Stimulated activated CD4-positive, alpha-beta T cell treated with anti-CD3 and anti-CD28 coated beads, Interleukin-1b, Interleukin-23, amount 100 ng/mL, for 24 hours (primary cell): ENCODE measurements at places on chromosomes 3 and 15.

DNA sequence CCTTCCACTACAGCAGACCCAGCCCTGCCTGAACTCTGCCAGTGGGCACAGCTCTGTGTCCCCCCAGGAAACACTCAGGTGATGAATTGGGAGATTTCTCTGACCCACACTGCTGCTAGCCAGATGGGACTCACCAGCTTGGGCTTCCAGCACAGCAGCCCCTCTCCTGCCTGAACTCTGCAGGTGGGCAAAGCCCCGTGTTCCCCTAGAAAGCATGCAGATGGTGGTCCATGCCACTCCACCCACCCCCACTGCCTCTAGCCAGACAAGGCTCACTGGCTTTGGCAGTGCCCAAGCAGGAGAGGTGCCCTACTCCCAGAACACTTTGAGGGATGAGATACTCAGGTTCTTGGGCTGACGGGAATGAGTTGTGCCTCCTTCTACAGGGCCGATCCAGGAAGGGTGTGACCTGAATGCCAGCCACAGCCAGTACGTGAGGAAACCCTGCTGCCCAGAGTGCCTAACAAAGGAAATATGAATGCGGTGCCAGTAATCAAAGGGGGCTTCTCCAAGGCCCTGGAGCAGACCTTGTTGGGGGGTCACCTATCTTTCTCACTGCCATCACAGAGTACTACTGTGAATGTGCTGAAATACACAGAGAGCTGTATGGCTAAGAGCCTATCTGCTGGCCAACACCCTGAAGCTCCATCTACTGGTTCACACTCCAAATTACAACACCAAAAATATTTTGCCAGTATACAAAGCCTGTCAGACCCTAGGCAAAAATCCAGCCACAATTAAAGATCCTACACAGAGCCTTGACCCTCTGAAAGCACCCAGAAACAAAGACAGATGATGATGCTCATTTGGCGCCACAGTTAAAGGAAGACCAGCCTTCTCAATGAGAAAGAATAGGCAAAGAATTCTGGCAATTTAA, 61.9 kb downstream of the BTLA start:
- DNase-seq, result no peak

DNA sequence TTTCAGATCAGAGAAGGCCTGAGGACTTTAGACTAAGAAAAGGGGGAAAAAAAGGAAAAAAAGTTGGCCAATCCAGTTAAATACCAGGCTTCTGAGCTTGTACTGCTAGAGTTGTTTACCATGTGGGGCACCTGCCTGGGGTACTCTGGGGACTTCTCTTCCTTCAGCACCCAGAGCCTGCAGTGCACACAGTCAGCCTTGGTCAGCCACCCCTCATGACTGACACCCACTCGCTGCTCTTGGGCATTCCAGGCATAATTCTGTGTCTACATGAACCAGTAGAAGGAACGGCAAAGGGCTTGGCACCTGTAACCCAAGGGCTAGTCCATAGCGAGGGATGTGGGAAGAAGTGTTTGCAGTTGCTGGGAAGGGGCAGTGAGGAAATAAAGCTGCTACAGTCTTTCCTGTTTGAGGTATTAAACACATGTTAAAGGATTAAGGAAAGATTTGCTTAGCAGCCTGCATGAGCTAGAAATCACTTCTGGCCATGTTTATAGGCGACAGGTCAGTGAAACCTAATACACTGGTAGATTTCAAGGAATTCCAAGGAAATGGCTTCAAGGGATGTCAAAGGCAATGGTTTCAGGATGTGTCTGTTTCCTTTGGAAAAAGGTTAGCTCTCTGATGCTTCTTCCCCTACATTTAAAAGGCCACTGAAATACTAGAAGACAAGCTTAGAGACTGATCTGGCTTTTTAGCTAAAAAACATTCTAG, 232.5 kb downstream of the CHST2 start:
- DNase-seq, result no peak

DNA sequence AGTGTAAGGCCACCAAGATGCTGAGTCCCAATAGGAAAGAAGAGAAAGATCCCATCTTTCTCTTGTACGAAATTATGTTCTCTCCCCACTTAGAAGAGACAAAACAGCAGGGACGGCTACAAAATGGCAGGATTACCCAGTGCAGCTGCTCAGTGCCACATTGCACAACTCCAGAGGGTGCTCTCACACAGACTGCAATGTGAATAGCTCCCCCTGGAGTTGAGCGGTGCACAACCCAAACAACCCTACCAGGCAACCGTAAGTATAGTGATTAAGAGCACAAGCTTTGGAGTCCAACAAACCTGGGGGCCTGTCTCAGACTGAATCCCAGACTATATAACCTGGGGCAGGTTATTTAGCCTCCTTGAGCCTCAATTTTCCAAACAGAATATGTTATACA, 3.1 kb upstream of the BHLHE40 start:
- peak; percentile 18 for DNase-seq

DNA sequence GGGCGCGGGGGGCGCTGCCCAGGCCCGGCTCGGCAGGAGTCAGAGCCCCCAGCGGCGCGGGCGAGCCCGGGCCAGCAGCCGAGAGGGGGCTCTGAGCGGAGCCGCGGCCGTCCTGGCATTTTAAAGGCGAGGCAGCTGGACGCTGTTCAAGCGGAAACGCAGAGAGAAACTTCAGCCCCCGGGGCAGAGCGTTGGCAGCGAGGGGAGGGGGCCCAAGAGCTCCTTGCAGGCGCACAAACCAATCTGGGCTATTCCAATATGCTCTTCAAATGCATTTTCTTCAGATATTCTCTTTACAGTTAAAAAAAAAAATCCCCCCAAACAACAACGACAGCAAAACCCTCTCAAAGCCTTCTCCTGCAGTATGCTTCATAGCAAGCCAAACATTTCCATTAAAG, at the start of gene CTXND1:
TSS of gene CTXND1 (minus strand) at position 93 of the 398 bp plus-strand sequence. CDS start 50,264 bp downstream, outside the sequence.
- no peak for DNase-seq

- DNase-seq, result no peak
Observed at GRCh38 chr3:183295211-183295610, 42.2 kb downstream of the B3GNT5 start.

- no peak for DNase-seq
Observed at GRCh38 chr3:188822004-188822403, 349.8 kb upstream of the TPRG1 start.

GRCh38 chr15:93417156-93417555, 328.1 kb upstream of the RGMA start:
- DNase-seq, result no peak

DNA sequence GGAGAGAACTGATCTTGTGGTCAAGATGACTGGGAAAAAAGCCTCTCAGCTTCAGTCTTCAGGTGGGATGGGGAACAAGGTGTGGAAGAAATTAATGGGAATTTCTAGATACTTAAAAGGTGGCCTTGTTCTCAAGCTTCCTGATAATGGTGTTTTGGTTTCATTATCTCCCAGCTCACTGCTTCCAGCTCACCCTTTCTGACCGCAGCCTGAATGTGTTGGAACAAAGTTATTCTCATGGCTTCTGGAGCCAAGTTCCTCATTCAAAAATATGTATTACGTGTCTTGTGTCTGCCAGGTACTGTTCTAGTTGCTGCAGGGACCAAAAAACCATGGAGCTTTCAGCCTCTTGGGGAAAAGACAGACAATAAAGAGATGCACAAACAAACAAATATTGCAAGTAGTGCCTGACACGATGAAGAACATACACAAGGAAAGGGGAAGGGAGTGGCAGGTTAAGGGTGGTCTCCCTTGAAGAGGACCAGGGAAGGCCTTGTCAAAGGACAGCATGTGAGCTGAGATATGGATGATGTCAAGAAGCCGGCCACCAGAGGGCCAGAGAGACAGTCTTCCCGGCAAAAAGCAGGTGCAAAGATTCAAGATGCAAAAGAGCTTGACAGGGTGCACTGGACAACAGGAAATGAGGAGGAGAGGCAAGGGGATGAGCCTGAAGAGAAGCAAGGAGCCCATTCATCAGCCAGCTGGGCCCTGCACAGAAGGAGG, 35.5 kb downstream of the ARRDC4 start:
- DNase-seq, result no peak

DNA sequence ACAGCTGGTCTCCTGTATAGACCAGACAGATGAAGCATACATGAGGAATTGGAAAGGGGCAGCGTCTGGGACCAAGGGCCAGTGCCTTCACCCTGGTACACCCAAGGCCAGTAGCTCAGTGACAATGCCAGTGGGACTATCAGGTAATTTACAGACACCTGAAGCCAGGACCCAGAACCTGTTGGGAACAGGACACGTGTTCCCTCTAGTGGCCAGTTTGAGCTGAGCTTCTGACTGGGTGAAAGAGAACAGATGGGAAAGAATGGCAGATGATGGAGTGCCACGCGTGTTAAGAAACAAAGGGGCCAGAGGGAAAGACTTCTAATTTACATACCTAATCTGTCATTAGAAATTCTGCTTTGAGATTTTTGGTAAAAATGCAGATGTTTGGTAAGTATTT, 5.1 kb upstream of the SLC25A38 start:
- peak; percentile 32 for DNase-seq

DNA sequence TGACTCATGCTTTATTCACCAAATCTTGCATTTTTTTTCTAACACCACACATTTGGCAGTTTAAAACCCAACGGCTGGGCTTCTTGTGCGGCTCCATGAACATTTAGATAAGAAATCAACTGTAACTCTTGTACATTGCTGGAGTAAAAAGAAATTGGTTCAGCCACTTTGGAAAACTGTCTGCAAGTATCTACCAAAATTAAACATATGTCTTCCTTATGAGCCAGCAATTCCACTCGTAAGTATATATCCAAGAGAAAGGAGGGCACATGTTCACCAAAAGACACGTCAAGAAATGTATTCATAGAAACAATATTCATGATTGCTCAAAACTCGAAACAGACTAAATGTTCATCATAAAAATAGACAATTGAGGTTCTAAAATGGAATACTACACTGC, 291.9 kb upstream of the POU1F1 start:
- DNase-seq, result no peak

- no peak for DNase-seq
Observed at GRCh38 chr3:134660046-134660441, 9.2 kb upstream of the KY start.

DNA sequence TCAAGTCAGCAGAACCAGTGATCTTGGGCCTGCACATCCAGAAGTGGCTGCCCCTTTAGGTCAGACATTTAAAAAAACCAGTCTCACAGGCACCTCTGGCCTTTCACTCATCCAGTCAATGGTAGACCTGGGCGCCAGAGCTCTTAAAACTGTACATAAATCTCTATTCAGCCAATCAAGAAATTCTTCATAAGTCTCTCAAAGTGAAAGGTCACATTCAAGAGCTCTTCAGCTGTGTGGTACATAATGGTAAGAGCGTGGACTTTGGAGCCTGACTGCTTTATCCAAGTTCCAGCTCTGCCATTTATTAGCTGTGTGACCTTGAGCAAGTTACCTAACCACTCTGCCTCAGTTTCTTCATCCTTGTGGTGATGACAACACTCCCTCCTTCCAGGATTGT, 22.3 kb upstream of the MORF4L1 start:
- DNase-seq, result no peak

DNA sequence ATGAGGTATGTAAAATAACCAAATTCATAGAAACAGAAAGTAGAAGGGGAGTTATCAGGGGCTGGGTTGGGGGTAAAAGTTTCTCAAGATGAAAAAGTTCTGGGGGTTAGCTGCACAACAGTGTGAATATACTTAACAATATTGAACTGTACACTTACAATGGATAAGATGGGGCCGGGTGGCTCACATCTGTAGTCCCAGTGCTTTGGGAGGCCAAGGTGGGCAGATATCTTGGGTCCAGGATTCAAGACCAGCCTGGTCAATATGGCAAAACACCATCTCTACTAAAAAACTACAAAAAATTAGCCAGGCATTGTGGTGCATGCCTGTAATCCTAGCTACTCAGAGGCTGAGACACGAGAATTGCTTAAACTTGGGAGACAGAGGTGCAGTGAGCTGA, 274.3 kb downstream of the TJP1 start:
- no peak for DNase-seq

DNA sequence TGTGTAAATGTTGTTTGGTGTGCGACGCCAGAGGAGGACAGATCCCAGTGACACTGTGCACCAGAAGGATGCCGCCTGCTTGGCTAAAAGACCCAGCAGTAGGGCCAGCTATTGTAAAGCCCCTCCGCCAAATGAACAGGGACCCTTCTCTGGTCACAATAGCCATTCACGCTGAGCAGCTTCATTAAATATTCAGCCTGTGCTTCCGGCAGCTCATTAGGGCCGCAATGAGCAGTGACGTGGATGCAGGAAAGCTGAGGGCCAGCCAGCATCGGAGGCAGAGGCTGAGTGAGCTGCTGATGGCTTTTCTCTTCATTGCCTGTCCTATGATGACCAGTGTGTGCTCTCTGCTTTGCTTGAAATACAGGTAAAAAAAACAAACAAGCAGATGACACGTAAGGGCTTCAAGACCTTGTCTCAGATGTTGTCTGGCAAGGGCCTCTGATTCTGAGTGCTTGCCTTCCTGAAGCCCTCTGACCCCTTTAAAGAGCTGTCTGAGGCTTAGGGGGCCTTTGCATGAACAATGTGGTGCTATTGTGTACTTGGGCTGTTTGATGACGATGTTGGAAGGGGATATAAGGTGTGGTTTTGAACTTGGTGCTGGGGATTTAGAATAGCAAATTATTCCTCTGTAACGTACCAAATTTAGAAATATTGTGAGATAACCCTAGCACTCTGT, 130.4 kb downstream of the FEZF2 start:
- DNase-seq, result no peak

DNA sequence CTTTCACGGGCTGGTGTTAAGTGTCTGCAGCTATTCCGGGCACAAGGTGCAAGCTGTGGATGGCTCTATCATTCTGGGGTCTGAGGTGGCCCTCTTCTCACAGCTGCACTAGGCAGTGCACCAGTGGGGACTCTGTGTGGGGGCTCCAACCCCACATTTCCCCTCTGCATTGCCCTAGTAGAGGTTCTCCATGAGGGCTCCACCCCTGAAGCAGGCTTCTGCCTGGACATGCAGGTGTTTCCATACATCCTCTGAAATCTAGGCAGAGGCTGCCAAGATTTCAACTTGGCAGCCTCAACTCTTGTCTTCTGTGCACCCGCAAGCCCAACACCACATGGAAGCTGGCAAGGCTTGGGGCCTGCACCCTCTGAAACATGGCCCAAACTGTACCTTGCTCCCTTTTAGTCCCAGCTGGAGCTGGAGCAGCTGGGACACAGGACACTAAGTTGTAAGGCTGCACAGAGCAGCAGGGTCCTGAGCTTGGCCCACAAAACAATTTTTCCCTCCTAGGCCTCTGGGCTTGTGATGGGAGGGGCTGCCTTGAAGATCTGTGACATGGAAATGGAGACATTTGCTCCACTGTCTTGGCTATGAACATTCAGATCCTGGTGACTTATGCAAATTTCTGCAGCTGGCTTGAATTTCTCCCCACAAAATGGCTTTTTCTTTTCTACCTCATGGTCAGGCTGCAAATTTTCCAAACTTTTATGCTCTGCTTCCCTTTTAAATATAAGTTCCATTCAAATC, 6.0 kb upstream of the RPL39L start:
- no peak for DNase-seq

- DNase-seq, result no peak
Observed at GRCh38 chr3:71210257-71211007, 373.1 kb downstream of the FOXP1 start.

GRCh38 chr3:103904991-103905390, 1461.7 kb upstream of the ALCAM start:
- no peak for DNase-seq

- no peak for DNase-seq
Observed at GRCh38 chr3:185420762-185421161, 57.8 kb downstream of the MAP3K13 start.
